SIG-M5 (cell line): ENCODE measurements at places on chromosomes 7 and 10.

DNA sequence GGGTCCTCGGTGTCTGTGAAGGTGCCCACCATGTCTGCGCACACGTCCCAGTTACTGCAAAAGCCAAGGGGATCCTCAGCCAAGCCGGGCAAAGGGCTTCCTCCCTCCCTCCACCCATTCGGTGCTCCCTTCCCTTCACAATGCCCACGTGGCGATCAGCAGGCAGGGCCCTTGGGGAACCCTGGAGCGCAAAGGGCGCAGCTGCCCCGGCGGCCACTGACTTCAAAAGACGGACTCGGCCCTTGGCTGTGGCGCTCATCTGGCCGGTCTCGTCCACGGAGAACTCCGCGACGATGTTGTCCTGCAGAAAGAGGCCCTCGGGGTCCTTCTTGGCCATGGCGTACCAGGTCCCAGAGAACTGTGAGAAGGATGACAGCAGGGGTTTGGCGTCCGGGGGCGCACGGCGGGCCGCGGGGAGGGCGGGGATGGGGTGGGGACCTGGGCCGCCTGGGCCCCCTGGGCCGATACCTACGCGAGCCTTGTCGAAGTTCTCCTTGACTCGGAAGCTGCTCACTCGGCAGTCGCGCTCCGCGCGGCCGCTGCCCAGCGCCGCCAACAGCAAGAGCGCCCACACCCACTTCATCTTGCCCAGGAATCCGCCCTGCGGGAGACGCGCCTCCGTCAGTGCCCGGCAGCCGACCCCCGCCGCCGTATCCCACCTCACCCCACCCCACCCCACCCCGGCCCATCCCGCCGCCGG lies 439 bp downstream of the RBP4 start:
- no peak for DNase-seq

- DNase-seq: no peak
These were observed 237.5 kb upstream of the HPS1 start for GRCh38 chr10:98684019-98684899.

DNA sequence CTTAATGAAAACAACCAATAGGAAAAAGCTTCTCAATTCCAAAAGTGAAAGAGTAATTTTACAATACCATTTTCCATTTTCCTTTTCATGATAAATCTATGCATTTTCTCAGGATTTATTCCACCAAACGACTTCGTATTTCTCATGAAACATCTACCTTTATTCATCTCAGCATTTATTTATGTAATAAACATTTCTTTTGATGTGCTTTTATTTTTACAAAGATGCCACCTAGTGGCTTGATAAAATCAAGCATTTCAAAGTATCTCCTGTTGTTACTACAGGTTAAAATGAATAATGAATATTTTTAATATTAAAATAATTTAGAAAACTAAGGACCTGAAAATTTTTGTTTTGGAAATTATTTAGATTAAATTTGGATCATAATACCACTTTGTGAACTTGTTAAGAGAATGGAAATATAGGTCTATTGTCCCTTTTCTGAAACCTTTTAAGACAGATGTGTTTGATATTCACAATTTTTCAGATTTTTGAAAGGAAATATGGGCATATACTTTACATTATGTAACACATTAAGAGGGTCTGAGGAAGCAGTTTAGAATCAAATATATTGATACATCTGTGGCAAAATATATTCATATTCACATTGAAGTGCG lies 2.7 kb upstream of the IQUB start:
- DNase-seq: no peak

DNA sequence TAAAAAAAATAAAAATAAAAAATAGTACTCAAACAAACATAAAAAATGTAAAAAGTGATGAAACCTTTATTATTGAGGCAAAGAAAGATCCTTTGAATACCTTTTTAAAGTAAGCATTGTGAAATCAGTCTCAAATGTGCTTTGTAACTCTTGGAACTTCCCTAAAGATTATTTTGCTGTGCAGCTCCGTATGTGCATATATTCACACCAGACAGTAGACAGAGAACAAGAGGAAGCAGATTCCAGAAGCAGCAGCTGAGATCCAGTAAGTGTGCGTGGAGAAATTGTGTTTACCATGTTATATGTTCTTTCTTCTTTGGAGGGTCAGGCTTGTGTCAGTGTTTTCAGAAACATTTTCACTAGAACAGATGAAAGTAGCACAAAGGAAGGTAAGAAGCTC lies 324.9 kb downstream of the AGMO start:
- no peak for DNase-seq

- DNase-seq: no peak
These were observed 77.6 kb downstream of the ITGA8 start for GRCh38 chr10:15642095-15642494.

- DNase-seq: no peak
These were observed 629.8 kb downstream of the KCNMA1 start for GRCh38 chr10:77007834-77008233.

- no peak for DNase-seq
These were observed 2.0 kb upstream of the GTPBP4 start for GRCh38 chr10:986137-986825.

DNA sequence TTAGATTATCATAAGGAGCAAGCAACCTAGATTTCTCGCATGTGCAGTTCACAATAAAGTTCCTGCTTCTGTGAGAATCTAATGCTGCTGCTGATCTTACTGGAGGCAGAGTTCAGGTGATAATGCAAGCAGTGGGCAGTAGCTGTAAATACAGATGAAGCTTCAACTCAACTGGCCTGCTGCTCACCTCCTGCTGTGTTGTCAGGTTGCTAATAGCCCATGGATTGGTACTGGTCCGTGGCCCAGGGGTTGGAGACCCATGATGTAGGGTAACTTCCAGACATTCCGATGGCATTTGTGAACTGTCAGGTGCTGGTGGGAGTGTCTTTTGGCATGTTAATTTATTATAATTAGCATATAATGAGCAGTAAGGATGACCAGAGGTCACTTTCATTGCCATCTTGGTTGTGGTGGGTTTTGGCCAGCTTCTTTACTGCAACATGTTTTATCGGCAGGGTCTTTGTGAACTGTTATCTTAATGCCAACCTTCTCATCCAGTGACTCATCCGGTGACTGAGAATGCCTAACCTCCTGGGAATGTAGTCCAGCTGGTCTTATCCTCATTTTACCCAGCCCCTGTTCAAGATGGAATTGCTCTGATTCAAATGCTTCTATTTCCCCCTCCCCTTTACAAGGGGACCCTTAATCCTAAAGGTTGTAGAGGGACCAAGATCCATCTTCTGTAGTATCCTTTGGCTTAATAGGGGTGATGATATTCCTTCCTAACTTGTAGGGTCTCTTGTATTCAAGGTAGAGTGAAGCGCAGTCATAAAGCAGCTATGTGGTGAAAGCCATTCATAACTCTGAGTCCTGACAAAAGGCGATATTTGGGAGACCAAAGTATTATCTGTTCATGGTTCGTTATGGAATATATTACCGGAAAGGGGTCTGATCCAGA lies 165.8 kb downstream of the CCSER2 start:
- no peak for DNase-seq

- no peak for DNase-seq
These were observed 21.2 kb downstream of the ZMIZ2 start for GRCh38 chr7:44769776-44770294.

GRCh38 chr10:130358981-130359650 lies 222.9 kb downstream of the GLRX3 start:
- DNase-seq: no peak

DNA sequence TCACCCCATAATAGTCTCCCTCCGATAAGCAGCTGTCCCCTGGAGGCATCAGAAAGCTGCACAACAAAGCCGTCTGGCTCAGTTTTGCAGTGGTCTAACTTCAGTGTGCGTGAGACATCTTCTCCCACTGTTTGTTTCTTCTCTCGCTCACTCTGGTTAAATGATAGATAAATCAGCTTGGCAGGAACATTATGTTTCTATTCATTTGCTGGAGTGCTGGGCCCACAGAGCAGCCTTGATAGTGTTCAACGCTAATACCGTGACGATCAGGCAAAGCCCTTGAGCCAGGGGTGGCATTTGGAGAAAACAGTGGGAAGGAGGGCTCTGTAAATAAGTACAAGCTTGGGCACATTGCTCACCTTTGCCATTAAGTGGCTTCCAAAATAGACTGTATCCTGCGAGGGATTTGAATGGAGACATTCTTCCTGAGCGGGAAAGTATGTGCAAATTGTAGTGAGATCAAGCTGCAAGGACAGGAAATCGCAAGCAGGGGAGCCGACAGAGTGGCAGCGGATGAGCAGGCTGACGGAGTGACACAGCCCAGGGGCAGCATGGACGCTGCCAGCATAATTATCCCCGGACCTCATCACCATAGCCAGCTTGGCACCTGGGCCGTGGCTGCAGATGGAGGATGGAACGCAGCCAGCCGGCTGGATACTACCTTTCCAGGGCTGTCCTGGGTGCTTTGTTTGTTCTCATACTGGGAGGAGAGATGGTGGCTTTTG lies 256.8 kb upstream of the FZD8 start:
- no peak for DNase-seq

GRCh38 chr10:76068856-76069255 lies 637.4 kb downstream of the LRMDA start:
- no peak for DNase-seq

DNA sequence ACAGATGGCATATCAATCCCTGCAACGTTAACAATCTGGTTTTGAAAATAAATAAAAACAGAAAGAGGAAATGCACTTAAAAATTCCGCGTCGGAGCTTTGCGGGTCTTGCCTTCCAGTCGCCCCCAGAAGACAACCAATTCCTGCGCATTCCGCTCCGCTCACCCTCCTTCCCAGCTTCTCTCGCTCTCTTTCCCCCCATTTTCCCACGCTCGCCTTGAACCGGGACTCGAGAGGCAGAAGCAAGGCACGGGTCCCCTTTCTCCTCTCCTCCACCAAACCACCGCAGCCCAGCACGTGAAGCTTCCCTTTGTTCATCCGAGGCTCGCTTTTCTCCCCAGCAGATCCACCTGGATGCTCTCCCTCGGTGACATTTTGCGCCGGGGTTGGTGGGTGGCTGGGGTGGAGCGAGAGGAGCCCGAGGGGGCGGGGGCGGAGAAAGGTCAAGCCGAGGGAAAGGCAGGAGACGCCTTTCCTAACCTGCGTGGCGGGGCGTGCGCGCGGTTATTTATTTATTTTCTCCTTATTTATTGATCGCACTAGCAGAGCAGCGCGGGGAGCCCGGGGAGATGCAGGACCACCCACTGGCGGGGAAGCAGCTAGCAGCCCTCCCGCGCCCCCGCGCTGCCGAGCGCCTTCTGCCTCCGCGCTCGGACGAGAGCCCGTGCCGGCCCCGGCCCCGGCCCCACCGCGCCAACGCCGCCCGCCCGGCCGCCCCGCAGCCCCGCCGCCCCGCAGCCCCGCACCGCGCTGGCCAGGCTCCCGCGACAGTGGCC lies at the start of gene KCND2:
Gene KCND2 (plus strand): TSS at position 475 of the 775 bp plus-strand sequence.
- no peak for DNase-seq

DNA sequence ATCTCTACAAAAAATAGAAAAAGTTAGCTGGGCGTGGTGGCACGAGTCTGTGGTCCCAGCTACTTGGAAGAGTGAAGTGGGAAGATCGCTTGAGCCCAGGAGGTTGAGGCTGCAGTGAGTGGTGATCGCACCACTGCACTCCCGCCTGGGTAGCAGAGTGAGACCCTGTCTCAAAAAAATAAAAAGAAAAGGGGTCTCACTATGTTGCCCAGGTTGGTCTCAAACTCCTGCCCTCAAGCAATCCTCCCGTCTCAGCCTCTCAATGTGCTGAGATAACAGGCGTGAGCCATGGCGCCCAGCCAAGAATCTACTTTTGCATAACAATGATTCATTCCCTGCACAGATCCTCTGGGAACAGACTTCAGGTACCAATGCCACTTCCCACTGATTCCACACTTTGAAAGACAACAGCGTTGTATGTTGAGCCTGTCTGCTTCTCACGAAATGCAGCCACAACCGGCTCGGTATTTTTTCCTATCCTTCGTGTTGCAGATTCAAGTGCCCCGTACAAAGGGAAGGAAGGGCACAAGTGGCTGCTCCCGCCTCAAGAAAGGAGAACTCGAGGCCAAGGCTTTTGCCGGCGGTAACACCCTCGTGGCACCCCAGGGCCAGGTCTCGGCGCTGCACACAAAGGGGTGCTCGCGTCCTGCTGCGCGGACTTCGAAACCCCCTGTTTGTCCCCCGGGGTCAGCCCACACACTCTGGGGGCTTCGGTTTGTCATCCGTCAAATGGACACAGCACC lies 745 bp downstream of the DAGLB start:
- DNase-seq: peak; percentile 53

DNA sequence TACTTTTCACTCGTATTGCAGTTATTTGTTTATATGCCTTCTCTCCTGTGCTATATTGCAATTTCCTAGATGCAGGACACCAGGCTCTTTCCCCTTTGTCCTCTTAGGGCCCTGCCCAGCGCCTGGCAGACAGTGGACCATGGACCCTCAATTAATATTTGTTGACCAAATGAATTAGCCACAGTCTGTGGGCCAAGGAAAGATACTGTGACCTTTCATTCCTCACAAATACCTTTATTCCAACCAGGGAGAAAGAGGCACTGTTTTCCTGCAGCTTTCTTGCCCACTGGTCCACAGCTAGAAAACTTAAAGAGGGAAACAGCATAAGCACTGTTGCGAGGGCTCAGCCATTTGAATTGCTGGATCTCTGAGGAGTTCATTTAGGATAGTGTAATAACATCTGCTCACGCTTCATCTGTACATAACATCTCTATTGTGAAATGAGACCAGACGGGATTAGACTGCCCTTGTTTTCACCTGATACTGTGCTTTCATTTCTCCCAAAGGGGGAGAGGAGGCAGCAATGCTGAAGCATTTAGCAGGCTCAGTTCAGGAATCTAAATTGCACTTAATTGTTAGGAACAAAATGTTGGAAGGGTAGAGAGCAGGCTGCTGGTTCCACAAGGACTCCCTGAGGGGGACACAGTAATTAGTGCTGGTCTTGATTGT lies 46.7 kb downstream of the TNS3 start:
- no peak for DNase-seq

GRCh38 chr10:84140036-84140379 lies 699 bp downstream of the GHITM start:
- DNase-seq: no peak

DNA sequence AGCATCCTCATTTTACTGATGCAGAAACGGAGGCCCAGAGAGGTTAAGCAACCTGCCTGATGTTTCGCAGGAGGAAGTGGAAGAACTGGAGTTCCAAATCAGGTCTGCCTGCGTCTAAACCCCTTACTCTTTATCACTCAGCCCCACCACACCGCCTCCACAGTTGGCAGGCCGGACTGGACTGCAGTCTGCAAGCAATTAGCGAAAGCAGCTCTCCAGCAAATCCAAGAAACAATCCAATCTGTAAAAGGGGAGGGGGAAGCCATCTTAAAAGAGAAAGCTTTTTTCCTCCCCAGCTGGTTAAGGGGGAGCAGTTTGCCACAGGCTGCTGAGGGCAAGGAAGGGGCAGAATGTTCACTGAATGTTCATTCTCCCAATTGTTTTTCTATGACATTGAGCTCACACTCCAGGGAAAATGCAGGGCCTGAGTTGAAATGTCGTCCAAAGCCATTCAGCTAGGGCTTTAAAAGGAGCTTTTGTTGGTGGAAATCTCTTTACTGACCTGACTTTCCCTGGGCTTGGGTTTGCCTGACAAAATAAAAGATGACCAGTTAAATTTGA lies 350.1 kb downstream of the RNLS start:
- DNase-seq: no peak

GRCh38 chr10:59748834-59749233 lies 4.4 kb downstream of the MRLN start:
- no peak for DNase-seq

- DNase-seq: no peak
These were observed 5.9 kb downstream of the LRRC4 start for GRCh38 chr7:128025380-128025779.
